Stimulated activated CD4-positive, alpha-beta T cell treated with anti-CD3 and anti-CD28 coated beads, TNF-alpha, amount 100 ng/mL, for 1 hour (primary cell): ENCODE measurements at places on chromosomes 7 and 10.

- DNase-seq = no peak
Observed at GRCh38 chr10:71379118-71379766, 17.5 kb upstream of the CDH23 start.

- DNase-seq = no peak
Observed at GRCh38 chr7:36521911-36522310, 132.2 kb downstream of the ANLN start.

- peak; percentile 39 for DNase-seq
Observed at GRCh38 chr7:105656922-105657521, 75.7 kb upstream of the EFCAB10 start.

DNA sequence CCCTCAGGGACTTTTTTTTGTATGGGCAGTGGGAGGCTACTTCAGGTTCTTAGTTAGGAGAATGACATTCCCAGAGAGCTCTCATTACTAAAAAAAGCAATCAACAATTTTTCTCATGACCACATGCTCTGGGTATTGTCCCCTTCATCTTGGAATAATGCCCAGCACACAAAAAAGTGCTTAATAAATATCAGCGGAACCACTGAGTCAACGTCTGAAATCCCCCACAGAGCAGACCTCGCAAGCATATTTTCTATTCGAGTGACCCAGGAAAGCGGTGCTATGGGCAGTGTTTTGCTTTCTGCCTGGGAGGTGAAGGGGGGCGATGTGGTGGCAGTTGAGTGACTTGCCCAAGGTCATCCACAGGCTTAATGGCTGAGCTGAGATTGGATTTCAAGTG, 493.4 kb upstream of the ZMIZ1 start:
- DNase-seq = no peak

DNA sequence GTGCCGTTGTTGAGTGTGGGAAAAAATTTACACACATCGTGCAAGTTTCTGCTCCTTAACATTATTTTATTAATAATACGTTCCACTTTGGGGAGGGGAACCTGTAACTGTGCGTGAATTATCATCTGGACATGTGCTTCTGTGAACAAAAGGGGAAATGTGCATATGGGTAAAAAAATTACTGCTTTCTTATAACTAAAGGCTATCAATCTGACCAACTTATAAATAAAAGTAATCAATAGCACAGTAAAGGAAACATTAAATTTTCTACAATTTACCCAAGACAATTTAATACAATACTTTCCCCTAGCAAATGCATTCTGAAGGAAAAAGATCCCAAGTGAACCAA, 4.5 kb downstream of the TWIST1 start:
- no peak for DNase-seq

DNA sequence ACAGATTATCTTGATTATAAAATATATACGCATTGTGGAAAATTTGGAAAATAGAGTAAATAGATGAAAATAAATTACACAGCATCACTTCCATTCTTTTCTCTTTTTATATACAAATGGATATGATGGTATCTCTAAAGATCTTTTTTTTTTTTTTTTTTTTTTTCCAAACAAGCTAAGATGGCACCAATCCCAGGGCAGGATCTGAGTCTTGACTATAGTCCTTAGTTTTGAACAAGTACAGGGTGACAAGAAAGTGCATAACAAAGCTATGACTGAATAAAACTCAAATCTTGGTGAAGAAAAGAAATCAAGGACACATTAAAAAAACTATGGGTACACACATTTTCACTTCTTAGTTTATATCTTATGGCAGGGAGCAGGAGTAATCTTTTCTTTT, 42.6 kb upstream of the FAM133B start:
- no peak for DNase-seq

DNA sequence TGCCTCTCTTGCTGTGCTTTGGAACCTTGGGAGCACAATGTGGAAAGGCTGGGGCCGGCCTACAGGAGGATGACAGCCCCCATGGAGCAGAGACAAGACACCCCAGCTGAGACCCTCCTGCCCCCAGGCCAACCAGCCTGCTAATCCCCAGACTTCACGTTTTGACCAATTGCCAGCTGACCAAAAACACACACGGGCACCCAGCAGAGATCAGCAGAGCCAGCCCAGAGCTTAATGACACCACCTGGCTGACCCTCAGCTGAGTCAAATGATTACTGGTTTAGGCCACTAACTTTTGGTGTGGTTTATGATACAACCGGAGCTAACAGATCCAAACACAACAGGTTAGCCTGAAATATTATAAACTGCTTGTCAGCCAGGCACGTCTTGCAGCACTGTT, 111.2 kb upstream of the KIF5B start:
- no peak for DNase-seq

GRCh38 chr7:84495128-84495527, 300.5 kb upstream of the SEMA3A start:
- no peak for DNase-seq

GRCh38 chr10:70038923-70039322, 13.7 kb upstream of the MACROH2A2 start:
- no peak for DNase-seq

- no peak for DNase-seq
Observed at GRCh38 chr7:138126928-138127327, 50.7 kb downstream of the AKR1D1 start.

GRCh38 chr10:86646532-86646931, 7.8 kb upstream of the OPN4 start:
- no peak for DNase-seq

GRCh38 chr7:94350734-94351133, 44.0 kb upstream of the COL1A2 start:
- no peak for DNase-seq

DNA sequence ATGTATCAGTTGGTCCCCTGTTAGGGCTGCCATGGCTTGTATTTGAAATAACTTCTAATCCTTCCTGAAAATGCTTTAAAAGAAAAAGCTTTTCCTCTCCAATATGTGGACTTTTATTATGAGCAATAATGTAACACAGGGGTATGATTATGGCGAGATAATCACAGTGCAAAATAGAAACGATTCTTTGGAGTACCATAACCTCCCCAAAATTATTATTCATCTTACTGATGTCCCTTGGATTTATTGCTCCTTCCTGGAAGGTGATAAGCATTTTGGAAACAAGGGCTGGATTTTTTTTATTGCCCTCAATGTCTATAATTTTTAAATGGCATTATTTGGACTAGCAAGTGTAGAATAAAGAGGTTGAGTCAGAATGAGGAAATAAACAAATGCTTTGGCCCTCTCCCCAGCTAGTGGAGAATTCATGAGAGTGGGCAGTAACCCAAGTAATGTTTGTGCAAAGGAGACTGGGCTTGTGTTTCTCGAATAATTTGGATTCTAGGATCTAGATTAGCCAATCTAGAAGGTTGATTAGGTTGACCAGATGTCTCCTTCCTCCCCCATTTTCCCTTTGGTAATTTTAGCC, 403.9 kb upstream of the CELF2 start:
- DNase-seq = no peak

DNA sequence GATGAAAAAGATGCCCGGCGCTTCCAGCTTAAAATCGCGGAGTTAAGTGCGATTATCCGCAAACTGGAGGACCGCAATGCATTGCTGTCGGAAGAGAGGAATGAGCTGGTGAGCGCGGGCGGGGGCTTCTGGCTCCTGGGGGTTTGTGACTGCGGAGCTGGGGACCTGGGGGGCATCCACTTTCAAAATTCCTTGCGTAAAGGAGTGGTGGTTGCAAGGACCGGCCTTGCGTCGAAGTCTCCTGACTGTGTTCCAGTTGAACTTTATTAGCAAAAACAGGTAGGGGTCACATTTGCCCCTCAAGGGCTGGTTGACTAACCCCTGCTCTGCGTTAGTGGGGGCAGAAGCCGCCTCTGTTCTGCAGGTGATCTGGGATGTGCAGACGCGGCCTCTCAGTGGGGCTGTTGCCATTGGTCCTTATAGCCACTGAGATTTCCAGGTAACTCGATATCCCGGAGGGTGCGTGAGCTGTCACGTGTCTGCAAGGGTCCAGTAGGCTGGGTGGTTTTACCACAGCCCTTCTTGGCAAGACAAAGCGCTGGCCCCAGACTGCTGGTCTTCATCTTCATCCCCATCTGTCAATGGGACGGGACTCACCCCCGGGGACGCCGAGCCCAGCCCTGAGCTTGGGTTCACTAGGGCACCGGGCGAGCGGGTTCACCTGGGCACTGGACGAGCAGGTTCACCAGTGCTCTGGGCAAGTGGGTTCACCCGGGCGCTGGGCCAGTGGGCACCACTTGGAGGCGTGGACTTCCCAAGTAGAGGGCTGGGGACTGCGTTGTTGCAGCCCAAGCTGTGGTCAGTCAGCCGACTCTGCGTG, 51.5 kb upstream of the DPYSL4 start:
- DNase-seq = no peak

- no peak for DNase-seq
Observed at GRCh38 chr7:77858278-77858677, 59.7 kb downstream of the PHTF2 start.

- DNase-seq = no peak
Observed at GRCh38 chr7:136470179-136470578, 398.3 kb upstream of the CHRM2 start.

DNA sequence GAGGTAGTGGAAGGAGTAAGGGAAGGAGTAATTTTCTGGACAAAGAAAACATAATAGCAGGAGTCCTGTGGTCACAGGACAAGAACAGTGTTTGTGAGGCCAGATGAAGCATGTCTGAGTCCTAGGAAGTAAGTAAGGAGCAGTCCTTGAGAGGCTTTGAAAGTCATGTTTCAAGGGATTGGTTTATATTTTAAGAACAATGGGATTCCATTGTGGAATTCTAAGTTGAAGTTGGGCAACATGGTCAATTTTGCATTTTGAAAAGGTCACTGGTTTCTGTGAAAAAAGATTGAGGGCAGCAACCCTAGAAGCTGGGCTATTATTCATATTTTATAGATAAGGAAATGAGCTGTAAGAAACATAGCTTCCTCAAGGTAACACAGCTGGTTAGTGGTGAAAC, 10.8 kb upstream of the SLC25A28 start:
- DNase-seq = no peak

GRCh38 chr7:24384362-24385030, 100.5 kb downstream of the NPY start:
- no peak for DNase-seq

GRCh38 chr10:51759896-51760534, 60.6 kb upstream of the CSTF2T start:
- DNase-seq = no peak

- no peak for DNase-seq
Observed at GRCh38 chr7:136130511-136131303, 153.5 kb upstream of the MTPN start.

GRCh38 chr7:117090791-117091190, 137.5 kb downstream of the ST7 start:
- no peak for DNase-seq

DNA sequence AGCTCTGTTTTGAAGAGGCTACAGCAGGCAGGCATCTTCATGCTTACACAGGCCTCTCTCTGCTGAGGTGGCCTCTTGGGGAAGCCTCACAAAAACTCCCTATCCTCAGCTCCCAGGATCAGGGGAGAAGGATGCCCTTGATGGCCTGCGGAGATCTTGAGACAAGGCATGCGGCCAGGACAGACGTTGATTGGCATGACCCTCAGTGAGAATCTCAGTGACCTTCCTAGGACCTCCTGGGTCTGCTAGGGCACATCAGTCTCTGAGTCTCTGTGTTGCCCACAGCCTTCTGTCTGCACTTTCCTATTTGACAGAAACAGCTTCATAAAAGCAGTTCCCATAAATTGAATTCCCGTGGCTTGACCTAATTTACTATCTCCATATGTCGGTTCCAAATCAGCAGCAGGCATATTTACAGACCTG, 1005.8 kb upstream of the C7orf33 start:
- no peak for DNase-seq

- no peak for DNase-seq
Observed at GRCh38 chr7:13577566-13578145, 411.8 kb downstream of the ETV1 start.

DNA sequence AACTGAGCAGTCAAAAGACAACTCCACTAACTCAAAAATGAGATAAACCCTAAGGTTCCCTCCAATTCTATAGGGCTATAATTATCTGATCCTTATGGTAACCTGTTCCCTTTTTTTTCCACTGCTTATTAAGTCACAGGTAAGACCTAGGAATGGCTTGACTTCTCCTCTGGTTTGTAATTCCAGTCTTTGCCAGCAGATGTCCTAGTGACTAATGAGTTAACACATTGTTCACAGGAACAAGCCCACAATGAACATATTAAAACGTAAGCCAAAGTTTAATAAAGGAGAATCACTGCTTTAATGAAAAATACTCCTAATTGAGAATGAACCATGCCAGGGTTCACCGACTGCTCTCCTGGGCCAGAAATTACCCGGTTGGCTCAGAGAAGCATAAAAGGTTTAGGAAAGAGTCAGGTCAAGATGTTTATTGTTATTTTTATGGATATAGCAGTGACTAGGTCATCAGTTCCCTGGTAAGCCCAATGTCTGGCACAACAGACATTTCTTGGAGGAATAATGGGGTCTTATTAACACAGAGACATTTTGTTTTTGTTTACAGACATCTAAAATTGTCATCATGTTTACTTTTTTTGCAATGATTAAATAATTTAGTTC, 120.1 kb downstream of the ELAPOR2 start:
- no peak for DNase-seq

DNA sequence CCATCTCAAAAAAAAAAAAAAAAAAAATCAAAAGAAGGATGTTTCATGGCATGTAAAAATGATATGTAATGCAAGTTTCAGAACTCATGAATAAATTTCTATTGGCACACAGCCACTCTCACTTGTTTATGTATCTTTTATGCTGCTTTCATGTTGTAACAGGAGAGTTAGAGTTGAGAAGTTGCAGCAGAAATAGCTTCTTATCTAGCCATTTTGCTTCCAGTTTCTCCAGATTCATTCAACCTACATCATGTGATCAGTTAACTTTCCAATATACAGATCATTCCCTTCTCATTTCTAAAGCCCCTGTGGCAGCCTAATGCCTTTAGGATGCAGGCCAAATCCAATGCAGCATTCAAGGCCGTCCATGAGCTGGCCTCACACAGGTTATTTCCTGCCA, 30.4 kb downstream of the ZNF786 start:
- DNase-seq = no peak

GRCh38 chr10:128001849-128002248, 94.9 kb downstream of the PTPRE start:
- no peak for DNase-seq

GRCh38 chr7:43758822-43759683, 573 bp downstream of the BLVRA start:
- peak; percentile 30 for DNase-seq

GRCh38 chr7:21367081-21367480, 60.8 kb upstream of the SP4 start:
- DNase-seq = no peak

DNA sequence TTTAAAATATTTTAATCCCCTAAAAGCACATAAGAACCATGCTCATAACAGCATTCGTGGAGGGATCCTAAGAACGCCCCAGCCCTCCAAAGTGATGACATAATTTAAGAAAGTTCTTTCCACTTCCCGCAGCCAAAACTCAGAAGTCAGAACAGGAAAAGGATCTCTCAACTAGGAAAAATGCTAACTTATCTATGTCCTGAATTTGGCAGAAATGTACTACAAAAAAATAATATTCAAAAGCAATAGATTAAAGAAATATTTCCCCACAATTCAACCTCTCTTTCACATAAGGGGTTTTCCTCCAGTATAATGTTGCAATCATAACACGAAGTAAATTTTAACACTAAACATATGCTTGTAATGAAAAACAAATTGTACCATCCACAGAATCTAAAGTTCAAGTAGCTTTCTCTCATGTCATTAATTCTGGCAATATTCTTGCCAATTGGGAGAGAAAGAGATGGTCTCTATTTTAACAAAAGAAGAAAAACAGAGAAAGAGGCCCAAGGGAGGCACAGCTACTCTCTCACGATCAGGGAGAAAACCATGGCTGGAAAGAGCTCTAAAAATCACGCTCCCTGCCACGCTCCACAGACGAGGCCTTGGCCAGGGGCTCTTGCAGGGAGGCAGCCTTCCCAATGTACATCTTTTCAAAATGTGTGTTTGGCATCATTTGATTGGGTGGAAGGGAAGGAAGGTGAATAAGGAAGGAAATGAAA, 22.9 kb downstream of the ASB13 start:
- no peak for DNase-seq
